MCF 10A (cell line): ENCODE measurements at places on chromosomes 7 and 10.

GRCh38 chr7:143258831-143259230, 4.4 kb upstream of the GSTK1 start:
- DNase-seq: no peak

DNA sequence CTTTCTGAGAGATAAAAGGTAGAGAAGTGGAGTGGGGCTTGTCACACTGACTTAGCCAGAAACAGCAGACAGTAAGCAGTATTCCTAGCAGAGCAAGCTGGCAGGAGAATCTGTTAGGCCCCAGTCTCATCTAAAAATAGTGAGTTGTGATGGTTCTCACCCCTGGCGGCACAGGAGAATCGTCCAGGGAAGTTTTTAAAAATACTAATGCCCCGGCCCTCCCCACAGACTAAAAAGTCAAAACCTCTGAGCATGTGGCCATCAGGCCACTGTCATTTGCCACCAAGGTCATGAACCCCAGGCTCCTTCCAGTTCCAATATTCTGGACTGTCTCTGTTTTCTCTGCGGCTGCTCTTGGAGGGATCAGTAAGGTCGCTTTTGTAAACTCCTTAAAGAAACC, 34.0 kb downstream of the LYZL1 start:
- DNase-seq: no peak

GRCh38 chr10:102375867-102376266, 19.6 kb upstream of the NFKB2 start:
- no peak for DNase-seq

DNA sequence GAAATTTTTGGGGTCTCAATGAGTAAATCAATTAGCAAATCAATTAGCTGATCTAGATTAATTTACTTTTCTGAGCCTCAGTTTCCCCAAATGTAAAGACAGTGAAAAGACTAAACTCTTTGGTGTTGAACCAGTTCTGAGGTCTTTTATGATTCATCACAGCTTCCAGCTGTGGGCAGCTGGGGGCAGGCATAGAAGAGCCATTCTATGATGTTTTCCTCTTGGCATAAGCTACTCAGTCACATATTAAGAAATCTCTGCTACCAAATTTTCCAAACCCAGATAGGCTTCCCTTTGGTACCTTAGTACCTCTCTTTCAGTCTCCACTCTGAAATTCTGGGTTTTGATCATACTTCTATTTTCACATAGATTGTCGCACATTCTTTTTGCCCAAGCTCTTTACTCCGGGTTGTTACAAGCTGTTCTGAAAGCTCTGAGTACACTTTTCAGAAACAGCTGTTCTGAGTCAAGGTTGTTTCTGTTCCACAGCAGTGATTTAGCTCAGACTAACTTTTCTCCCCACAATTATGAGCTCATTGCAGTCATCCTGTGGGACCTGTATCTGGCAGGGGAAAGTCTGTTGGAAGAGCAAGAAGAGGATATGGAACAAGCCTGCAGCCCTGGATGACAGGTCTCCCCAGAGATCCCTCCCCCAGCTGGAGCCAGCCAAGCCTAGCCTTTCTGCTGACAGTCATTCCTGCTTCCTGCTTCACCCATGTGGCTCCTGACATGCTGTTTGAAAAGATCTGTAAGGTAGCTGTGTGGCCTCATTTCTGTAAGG, 599.6 kb upstream of the GHITM start:
- DNase-seq: peak; percentile 6

DNA sequence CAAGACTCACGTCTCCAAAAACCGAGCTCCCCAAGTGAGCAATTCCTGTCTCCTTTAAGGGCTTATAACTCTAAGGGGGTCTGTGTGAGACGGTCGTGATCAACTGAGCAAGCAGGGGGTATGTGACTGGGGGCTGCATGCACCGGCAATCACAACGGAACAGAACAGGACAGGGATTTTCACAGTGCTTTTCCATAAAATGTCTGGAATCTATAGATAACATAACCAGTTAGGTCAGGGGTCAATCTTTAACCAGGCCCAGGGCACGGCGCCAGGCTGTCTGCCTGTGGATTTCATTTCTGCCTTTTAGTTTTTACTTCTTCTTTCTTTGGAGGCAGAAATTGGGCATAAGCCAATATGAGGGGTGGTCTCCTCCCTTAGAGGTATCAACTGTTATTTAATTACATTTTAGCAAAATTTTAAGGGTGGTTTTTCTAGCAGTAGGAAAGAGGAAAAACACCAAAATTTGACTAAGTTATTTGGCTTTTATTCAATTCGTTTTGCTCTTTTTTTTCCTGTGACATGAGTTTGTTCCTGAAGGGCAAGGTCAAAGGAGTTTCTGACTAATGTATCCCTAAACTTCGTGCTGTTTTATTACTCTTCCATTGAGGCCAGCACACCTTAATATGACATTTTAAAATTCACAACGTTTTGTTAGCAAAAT, 121.4 kb upstream of the SEC61G start:
- no peak for DNase-seq

GRCh38 chr7:38451840-38452239, 178.4 kb upstream of the TARP start:
- peak; percentile 43 for DNase-seq
